ENCODE measurements at places on chromosomes 2 and 18. TPM values are rescaled to one million over a fixed set of nuclear protein-coding genes. Genes with fewer than 3 reads are reported as not detected.

Gene DPY30
- 106 TPM for polyA plus RNA-seq

Gene ANKRD23
- polyA plus RNA-seq: 3.8 TPM

Gene SLC19A3
- 4.0 TPM for polyA plus RNA-seq

Gene CFC1B
- not detected for polyA plus RNA-seq

Gene GATA6
- polyA plus RNA-seq: 27.8 TPM

Gene LONRF2
- polyA plus RNA-seq: 1.5 TPM

Gene ABCB11
- not detected for polyA plus RNA-seq

Gene FHL2
- 39.4 TPM for polyA plus RNA-seq

Gene TEKT4
- not detected for polyA plus RNA-seq

Gene DTYMK
- 22.7 TPM for polyA plus RNA-seq

Gene CDH2
- polyA plus RNA-seq: 1.1 TPM

Gene EML6
- 0.54 TPM for polyA plus RNA-seq

Gene CD28
- 1.0 TPM for polyA plus RNA-seq

Gene BOLL
- polyA plus RNA-seq: not detected

Gene EVA1A
- polyA plus RNA-seq: 13.2 TPM

Gene TLX2
- not detected for polyA plus RNA-seq

Gene AGXT
- polyA plus RNA-seq: 1.8 TPM

Gene ATL2
- polyA plus RNA-seq: 39.8 TPM

Gene SNED1
- polyA plus RNA-seq: 1.1 TPM

Gene GPR155
- 1.8 TPM for polyA plus RNA-seq

Gene PSMG2
- polyA plus RNA-seq: 78.4 TPM

Gene SCN2A
- polyA plus RNA-seq: not detected

Gene ALK
- 0.98 TPM for polyA plus RNA-seq

Gene TBC1D8
- polyA plus RNA-seq: 12.6 TPM

Gene LCT
- 100.0 TPM for polyA plus RNA-seq

Gene PIGN
- polyA plus RNA-seq: 2.2 TPM

Gene SERPINB13
- polyA plus RNA-seq: not detected

Gene KIF1A
- 7.7 TPM for polyA plus RNA-seq

Gene CHRNG
- polyA plus RNA-seq: 0.35 TPM

Gene RIT2
- not detected for polyA plus RNA-seq

Gene TRIM54
- polyA plus RNA-seq: 2.4 TPM

Gene MAP3K19
- 0.03 TPM for polyA plus RNA-seq

Gene WNT10A
- polyA plus RNA-seq: 0.37 TPM
